ENCODE measurements at places on chromosomes 7 and 10.

DNA sequence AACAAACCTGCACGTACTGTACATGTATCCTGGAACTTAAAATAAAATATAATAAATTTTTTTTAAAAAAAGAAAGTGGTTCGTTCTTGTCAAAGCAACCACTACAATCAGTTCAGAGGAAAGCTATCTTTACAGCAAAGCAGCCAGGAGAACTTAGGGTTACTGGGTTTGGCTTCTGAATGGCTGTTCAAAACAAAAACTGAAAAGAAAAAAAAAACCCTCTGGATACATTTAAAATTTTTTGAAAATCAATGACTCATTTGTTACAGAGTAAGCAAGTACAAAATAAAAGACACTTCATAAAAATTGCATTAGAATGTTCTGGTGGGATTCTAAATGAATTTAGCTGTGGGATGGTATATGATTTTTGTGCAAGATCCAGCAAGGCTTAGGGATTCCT is 28.6 kb upstream of the ADD3 start:
- no peak for DNase-seq

- DNase-seq = no peak
Measured at GRCh38 chr7:46752881-46753366, 829.0 kb downstream of the TNS3 start.

DNA sequence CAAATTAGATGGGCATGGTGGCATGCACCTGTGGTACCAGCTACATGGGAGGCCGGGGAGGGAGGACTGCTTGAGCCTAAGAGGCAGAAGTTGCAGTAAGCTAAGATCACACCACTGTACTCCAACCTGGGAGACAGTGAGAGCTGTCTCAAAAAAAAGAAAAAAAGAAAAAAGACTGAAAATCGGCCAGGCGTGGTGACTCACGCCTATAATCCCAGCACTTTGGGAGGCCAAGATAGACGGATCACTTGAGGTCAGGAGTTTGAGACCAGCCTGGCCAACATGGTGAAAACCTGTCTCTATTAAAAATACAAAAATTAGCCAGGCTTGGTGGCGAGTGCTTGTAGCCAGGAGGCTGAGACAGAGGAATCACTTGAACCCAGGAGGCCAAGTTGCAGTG is 11.9 kb downstream of the RNF216 start:
- no peak for DNase-seq

DNA sequence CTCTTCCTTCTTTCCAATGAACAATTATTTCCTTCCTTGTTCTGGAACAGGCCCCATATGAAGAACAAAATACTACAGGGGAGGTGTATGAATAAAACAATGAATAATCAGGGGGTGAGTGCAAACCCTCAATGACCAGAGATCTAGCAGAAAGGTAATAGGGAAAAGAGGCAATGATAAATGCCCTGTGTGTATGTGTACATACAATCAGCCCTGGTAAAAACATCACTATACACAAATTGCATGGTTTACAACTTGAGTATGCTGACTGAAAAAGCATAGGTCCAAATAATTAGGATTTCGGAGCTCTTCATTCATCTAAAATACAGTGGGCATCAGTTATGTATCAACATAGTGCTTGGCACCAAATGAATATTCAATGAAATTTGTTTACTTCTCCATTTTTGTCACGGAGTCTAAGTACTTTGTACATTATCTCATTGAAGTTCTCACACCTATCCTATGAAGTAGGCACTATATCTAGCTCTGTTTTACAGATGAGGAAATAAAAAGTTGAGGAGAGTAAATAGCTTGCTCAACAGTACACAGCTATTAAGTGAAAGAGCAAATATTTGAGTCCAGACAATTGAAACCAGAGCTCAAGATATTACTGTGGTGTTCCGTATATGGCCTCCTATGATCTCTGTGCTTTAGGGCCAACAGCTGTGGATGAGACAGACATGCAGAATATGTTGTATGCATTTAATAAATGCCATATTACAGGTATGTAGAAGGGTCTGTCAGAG is 1065.4 kb downstream of the SORCS3 start:
- no peak for DNase-seq

GRCh38 chr10:47331954-47332353 is 9.7 kb downstream of the GDF2 start:
- DNase-seq = no peak
